Mesenchymal stem cell (in vitro differentiated cells and primary cell): ENCODE measurements at places on chromosomes 5 and 9.

- no peaks in the 10 kb centered on the region for H3K36me3 ChIP-seq
- H3K27ac ChIP-seq, result no peak overlapping the region
- H3K4me3 ChIP-seq, result no peak overlapping the region
- DNase-seq, result no peak
- peaks cover 65% of the 10 kb centered on the region for H3K27me3 ChIP-seq
- H3K4me1 ChIP-seq, result peaks cover 2% of the 10 kb centered on the region
Measured at GRCh38 chr9:131848570-131849160, 108.8 kb upstream of the RAPGEF1 start.

DNA sequence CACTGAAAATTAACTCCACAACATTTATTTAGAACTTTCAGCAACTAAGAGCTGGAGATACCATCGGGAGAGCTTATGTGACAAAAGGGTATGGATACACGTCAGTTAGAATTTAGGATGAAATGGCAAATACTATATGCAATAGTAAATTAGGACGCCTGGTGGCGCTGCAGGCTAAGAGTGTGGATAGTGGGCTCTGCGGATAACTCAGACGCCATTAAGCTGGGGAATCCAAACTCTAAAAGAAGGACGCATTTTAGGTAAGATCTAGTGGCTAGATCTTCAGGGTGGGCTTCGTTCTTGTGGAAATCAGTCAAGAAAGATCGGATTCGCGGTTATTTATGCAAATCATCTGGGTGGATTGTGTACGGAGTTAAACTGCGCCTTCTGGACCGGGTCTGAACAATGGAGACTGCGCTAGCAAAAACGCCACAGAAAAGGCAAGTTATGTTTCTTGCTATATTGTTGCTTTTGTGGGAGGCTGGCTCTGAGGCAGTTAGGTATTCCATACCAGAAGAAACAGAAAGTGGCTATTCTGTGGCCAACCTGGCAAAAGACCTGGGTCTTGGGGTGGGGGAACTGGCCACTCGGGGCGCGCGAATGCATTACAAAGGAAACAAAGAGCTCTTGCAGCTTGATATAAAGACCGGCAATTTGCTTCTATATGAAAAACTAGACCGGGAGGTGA, at the start of gene PCDHB5:
TSS of gene PCDHB5 (plus strand) at position 177 of the 688 bp plus-strand sequence. CDS start at position 406, 229 bp downstream.
- peak; percentile 67 for DNase-seq
- H3K36me3 ChIP-seq, result peaks cover 14% of the 10 kb centered on the region
- H3K4me1 ChIP-seq, result no peaks in the 10 kb centered on the region
- H3K4me3 ChIP-seq, result peak within 1 kb of the TSS; percentile 33
- H3K27ac ChIP-seq, result no peak within 1 kb of the TSS

DNA sequence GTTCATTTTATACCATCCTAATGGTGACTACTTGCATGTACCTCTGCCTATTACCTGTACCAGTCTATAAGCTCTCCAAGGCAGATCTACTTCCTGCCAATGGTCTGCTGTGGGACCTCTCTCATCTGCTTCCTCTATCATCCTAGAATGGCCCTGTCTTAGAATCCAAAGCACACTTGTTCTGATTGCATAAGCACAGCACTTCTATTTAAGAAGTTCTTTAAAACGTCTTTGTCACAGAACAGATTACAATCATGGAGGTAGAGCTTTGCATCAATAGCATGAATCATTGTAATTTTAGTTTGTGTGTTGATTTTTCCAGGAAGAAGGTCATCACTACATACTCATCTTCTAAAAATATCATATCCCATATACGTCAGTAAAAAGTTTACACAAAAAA, 131.8 kb upstream of the ACOT12 start:
- no peak overlapping the region for H3K4me3 ChIP-seq
- no peaks in the 10 kb centered on the region for H3K4me1 ChIP-seq
- no peaks in the 10 kb centered on the region for H3K27me3 ChIP-seq
- peak; percentile 36 for DNase-seq

GRCh38 chr5:110414360-110414759, 312.1 kb downstream of the TMEM232 start:
- peak; percentile 40 for DNase-seq
- H3K27ac ChIP-seq, result no peak overlapping the region
- no peaks in the 10 kb centered on the region for H3K27me3 ChIP-seq

GRCh38 chr9:114674076-114674797, 7.8 kb downstream of the TEX48 start:
- no peaks in the 10 kb centered on the region for H3K27me3 ChIP-seq
- no peak overlapping the region for H3K27ac ChIP-seq
- no peaks in the 10 kb centered on the region for H3K36me3 ChIP-seq
- peaks cover 4% of the 10 kb centered on the region for H3K4me1 ChIP-seq
- no peak overlapping the region for H3K4me3 ChIP-seq
- no peak for DNase-seq

- peaks cover 2% of the 10 kb centered on the region for H3K4me1 ChIP-seq
- H3K27ac ChIP-seq, result no peak overlapping the region
- peak; percentile 42 for DNase-seq
- peaks cover 4% of the 10 kb centered on the region for H3K36me3 ChIP-seq
- no peak overlapping the region for H3K4me3 ChIP-seq
Measured at GRCh38 chr5:146466521-146467349, 19.6 kb downstream of the TCERG1 start.

- no peaks in the 10 kb centered on the region for H3K36me3 ChIP-seq
- peaks cover 40% of the 10 kb centered on the region for H3K27me3 ChIP-seq
- no peaks in the 10 kb centered on the region for H3K4me1 ChIP-seq
- no peak overlapping the region for H3K4me3 ChIP-seq
- no peak for DNase-seq
Measured at GRCh38 chr9:37066139-37066725, 32.2 kb upstream of the PAX5 start.

DNA sequence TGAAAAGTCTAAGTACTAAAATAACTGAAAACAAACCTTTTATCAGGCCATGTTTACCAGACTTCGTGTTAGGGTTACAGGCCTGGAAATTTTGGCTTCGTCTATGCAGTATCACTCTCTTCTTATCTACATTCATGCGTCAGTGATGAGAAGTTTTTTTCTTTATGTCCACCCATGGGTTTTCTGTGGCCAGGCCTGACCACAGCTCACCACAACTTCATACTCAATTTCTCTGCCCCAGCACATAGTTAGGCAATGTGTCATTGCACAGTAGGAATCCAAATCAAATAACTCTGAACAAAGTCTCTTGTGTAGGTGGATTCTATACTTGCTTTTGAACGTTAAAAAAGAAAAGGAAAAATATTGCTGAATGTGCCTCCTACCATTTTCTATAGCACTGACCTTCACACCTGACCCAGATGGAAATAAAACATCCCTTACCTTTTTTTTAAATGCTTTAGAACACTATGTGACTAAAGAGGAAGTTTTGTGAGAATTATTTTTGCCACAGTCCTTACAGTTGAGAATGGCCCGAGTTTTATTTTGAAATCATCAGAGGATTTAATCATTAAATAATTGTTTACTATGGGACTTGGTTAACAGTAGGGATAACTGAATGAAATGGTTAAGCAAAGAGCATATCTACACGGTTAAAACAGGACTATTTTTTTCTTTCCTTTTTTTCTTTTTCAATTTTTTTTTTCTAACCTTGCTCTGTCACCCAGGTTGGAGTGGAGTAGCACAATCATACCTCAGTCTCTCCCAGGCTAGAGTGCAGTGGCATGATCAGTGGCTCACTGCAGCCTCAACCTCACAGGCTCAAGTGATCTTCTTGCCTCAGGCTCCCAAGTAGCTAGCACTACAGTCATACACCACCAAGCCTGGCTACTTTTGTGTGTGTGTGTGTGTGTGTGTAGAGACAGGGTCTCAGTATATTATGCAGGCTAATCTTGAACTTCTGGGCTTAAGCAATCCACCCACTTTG, 1247.0 kb upstream of the ACO1 start:
- no peak overlapping the region for H3K4me3 ChIP-seq
- no peaks in the 10 kb centered on the region for H3K36me3 ChIP-seq
- no peaks in the 10 kb centered on the region for H3K27me3 ChIP-seq
- peak; percentile 92 for DNase-seq

GRCh38 chr5:10454591-10455276, 13.1 kb downstream of the ROPN1L start:
- no peak overlapping the region for H3K4me3 ChIP-seq
- H3K4me1 ChIP-seq, result peaks cover 27% of the 10 kb centered on the region

- DNase-seq, result no peak
- peaks cover 4% of the 10 kb centered on the region for H3K4me1 ChIP-seq
- no peaks in the 10 kb centered on the region for H3K36me3 ChIP-seq
- no peak overlapping the region for H3K4me3 ChIP-seq
- no peak overlapping the region for H3K27ac ChIP-seq
Measured at GRCh38 chr5:153827397-153827796, 211.3 kb downstream of the FAM114A2 start.

GRCh38 chr9:6869081-6869948, 111.5 kb downstream of the KDM4C start:
- no peak overlapping the region for H3K4me3 ChIP-seq
- no peak overlapping the region for H3K27ac ChIP-seq
- peaks cover 5% of the 10 kb centered on the region for H3K36me3 ChIP-seq
- no peaks in the 10 kb centered on the region for H3K27me3 ChIP-seq
- peak; percentile 18 for DNase-seq
- H3K4me1 ChIP-seq, result no peaks in the 10 kb centered on the region

- DNase-seq, result no peak
- no peak overlapping the region for H3K4me3 ChIP-seq
- H3K27ac ChIP-seq, result no peak overlapping the region
- H3K36me3 ChIP-seq, result no peaks in the 10 kb centered on the region
Measured at GRCh38 chr5:57677235-57677634, 194.6 kb upstream of the ACTBL2 start.

GRCh38 chr5:141965071-141965470, 3.8 kb upstream of the RNF14 start:
- DNase-seq, result peak; percentile 32
- H3K4me1 ChIP-seq, result no peaks in the 10 kb centered on the region
- H3K27ac ChIP-seq, result no peak overlapping the region
- H3K4me3 ChIP-seq, result no peak overlapping the region
- no peaks in the 10 kb centered on the region for H3K27me3 ChIP-seq

GRCh38 chr9:37921546-37922300, 17.8 kb upstream of the SLC25A51 start:
- H3K27me3 ChIP-seq, result no peaks in the 10 kb centered on the region
- no peak overlapping the region for H3K4me3 ChIP-seq

GRCh38 chr9:69689991-69690538, 17.9 kb upstream of the APBA1 start:
- H3K27me3 ChIP-seq, result no peaks in the 10 kb centered on the region
- no peak overlapping the region for H3K4me3 ChIP-seq
- H3K4me1 ChIP-seq, result no peaks in the 10 kb centered on the region
- no peak for DNase-seq
- no peak overlapping the region for H3K27ac ChIP-seq

DNA sequence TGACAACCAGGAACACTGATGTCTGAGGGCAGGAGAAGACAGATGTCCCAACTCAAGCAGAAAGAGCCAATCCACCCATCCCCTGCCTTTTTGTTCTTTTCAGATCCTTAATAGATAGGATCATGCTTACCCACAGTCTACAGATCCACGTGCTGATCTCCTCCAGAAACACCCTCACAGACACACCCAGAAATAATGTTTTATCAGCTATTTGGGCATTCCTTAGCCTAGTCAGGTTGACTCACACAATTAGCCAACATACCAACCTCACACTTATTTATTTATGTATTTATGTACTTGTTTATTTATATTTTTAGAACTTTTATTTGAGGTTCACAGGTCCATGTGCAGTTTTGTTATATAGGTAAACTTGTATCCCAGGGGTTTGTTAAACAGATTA, 151.5 kb upstream of the IL12B start:
- H3K36me3 ChIP-seq, result no peaks in the 10 kb centered on the region
- no peaks in the 10 kb centered on the region for H3K4me1 ChIP-seq
- H3K27ac ChIP-seq, result no peak overlapping the region
- no peaks in the 10 kb centered on the region for H3K27me3 ChIP-seq

DNA sequence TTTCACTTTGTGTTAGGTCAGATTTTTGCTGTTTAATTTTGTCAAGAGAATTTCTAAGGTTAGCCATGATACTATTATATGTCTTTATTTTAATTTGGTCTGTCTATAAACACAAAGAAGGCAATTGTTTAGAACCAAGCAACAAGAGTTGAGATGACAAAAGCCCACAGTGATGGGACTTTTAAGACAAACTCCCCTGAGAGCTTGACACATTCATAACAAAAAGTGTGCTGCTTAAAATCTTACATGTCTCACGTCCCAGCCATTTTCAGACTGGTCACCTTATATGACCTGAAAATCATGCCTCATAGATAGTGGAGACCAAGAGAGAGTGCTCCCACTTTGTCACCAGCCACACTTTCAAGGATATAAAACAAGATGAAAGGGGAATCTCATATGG, 21.6 kb upstream of the NNT start:
- H3K4me1 ChIP-seq, result peaks cover 1% of the 10 kb centered on the region
- H3K27me3 ChIP-seq, result no peaks in the 10 kb centered on the region
- no peak overlapping the region for H3K27ac ChIP-seq
- no peaks in the 10 kb centered on the region for H3K36me3 ChIP-seq
- no peak for DNase-seq

- no peak overlapping the region for H3K27ac ChIP-seq
- no peaks in the 10 kb centered on the region for H3K36me3 ChIP-seq
- DNase-seq, result no peak
- H3K27me3 ChIP-seq, result no peaks in the 10 kb centered on the region
- no peak overlapping the region for H3K4me3 ChIP-seq
Measured at GRCh38 chr5:30638899-30639298, 554.6 kb upstream of the CDH6 start.

DNA sequence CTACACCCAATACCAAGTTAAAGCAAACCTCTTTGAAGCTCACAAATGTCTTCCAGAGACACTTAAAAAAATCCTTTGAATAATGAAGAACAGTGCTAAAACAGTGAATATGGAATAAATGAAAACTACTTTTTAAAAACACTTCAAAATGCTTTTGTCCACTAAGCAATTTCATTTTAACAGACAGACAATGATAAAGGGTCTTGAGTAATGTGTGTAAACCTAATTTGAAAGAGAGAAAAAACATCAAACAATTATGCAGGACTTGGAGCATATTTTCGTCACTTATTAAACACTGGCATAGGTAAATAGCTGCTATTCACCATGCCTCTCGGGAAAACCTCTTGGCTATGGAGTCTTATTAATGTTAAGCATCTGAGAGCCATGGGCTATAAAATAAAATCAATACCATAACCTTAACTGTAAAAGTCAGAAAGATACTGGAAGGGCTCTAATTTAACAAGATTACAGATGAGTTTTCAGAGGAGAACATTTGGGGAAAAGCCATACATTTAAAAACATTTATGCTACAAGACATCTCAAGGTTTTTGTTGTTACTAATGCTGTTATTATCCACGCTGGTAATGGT, 177.8 kb downstream of the NFIB start:
- no peak overlapping the region for H3K27ac ChIP-seq
- peaks cover 11% of the 10 kb centered on the region for H3K36me3 ChIP-seq
- no peaks in the 10 kb centered on the region for H3K4me1 ChIP-seq
- no peaks in the 10 kb centered on the region for H3K27me3 ChIP-seq
- no peak for DNase-seq

GRCh38 chr5:62369039-62369438, 34.7 kb downstream of the DIMT1 start:
- no peak overlapping the region for H3K27ac ChIP-seq
- H3K4me3 ChIP-seq, result no peak overlapping the region
- H3K36me3 ChIP-seq, result peaks cover 13% of the 10 kb centered on the region
- DNase-seq, result no peak

GRCh38 chr5:83475935-83476814, 4.6 kb downstream of the VCAN start:
- peaks cover 5% of the 10 kb centered on the region for H3K4me1 ChIP-seq
- H3K27ac ChIP-seq, result peak overlapping the region; percentile 98
- peaks cover 44% of the 10 kb centered on the region for H3K36me3 ChIP-seq
- H3K4me3 ChIP-seq, result peak overlapping the region; percentile 94

GRCh38 chr5:123215929-123216702, 127.1 kb downstream of the PRDM6 start:
- no peaks in the 10 kb centered on the region for H3K36me3 ChIP-seq
- H3K27me3 ChIP-seq, result no peaks in the 10 kb centered on the region
- H3K4me1 ChIP-seq, result no peaks in the 10 kb centered on the region
- no peak overlapping the region for H3K4me3 ChIP-seq
- H3K27ac ChIP-seq, result no peak overlapping the region
